NCI-H1694 (cell line): ENCODE measurements at places on chromosomes 3 and 15.

GRCh38 chr15:90701880-90702630 lies 15.1 kb upstream of the BLM start:
- DNase-seq: no peak

- DNase-seq: no peak
Observed at GRCh38 chr3:57147071-57147470, 18.1 kb downstream of the IL17RD start.

DNA sequence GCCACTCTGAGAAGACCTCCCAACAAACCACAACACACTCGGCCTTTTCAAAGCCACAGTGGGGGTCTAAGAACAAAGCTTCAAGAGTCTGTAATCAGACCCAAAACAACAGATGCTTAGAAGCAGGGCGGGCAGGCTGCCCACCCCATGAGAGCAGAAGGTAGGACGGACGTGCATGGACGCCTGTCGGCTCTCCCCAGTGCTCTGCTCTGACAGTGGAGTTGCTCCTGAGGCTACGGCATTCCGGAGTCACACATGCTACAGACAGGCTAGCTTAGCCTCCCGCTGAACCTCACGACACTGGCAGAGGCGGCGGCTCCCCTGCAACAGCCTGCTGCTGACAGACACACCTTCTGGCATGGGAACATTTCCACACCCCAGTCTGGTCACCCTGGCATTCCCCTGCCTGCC lies 33.5 kb downstream of the SLCO2A1 start:
- DNase-seq: peak; percentile 28

GRCh38 chr15:99487337-99487730 lies 78.5 kb upstream of the MEF2A start:
- no peak for DNase-seq

DNA sequence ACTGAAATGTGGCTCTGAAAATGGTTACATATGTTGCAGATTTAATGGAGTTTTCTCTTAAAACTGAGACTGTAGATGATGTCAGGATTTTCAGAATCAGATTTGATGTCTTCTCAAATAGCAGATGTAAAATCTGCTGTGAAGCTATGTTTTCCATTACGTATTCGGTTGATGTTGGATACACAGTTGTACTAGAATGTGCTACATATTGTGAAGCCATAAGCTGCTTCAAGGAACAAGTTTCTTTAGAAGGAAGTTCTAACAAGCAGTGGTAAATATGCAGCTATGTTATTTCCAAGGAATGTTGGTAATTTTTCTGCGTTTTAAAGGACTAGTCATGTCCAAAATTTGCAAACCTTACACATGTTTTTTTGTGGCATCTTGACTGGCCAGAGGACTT lies 197.7 kb downstream of the RBMS3 start:
- DNase-seq: no peak

DNA sequence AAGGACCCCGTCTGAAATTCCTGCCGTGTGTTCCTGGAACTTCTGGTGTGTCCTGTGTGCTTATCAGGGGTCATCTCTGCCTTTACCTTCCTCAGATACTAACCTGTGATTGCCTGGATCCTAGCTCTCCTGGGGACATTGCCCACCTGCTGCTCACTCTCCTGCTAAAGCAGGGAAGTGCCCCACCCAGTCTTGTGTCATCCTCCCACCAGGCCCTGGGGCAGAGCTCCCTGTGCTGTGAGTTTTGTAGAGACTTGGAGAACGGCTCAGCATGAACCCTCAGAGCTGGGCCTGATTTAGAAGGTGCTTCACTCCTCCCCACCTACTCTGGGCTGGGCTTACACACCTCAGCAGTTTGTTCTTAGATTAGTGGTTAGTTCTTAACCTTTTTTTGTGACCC lies 3.8 kb upstream of the TMEM44 start:
- DNase-seq: no peak

DNA sequence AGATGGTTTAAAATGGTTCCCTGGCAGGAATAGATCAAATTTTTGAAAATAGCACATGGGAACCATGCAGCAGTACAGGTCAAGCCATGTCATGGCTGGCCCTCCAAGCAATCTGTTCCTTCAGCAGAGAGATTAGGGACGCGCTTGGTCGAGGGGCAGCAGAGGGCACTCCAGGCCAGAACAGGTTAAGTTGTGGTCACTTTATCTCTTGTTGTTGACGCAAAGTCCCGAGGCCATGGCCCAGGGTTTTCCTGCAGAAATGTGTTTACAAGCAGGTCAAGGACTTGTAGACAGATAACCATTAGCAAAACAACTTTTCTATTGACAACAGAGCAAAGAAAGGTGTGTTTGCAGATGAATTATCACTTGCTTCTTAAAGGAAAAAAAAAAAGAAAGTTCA lies 570.0 kb upstream of the NR2F2 start:
- DNase-seq: no peak

GRCh38 chr15:82197733-82198594 lies 64.6 kb downstream of the EFL1 start:
- DNase-seq: peak; percentile 66

- no peak for DNase-seq
Observed at GRCh38 chr15:60691508-60692047, 212.6 kb upstream of the ICE2 start.

DNA sequence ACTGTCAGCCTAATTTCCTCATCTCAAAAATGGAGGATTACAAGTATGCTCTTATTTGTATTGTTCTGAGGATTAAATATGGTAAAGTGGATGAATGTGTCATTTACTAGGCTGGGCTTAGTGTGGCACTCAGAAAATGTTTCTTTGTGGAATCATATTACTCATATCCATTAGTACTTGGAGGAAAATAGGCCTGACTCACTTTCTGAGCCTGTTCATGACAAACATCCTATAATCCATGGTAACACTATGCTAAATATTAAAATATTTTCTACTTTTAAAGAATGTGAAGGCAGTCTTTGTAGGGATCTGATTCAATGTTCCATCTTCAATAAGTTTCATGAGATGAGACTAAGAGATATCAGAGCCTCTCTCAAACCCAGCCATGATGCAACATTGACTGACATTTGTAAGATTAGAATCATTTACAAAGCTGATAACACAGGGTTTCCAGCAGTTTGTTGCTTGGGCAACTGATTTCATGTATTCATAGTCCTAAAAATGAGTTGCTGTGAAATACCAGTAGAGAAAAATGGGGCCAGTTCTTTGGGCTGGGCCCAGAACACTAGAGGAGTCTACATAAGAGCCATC lies 1048.5 kb downstream of the NTRK3 start:
- DNase-seq: no peak

- DNase-seq: no peak
Observed at GRCh38 chr3:49279376-49279775, 2.3 kb upstream of the C3orf62 start.

GRCh38 chr3:184733181-184733580 lies 21.3 kb upstream of the MAGEF1 start:
- no peak for DNase-seq

DNA sequence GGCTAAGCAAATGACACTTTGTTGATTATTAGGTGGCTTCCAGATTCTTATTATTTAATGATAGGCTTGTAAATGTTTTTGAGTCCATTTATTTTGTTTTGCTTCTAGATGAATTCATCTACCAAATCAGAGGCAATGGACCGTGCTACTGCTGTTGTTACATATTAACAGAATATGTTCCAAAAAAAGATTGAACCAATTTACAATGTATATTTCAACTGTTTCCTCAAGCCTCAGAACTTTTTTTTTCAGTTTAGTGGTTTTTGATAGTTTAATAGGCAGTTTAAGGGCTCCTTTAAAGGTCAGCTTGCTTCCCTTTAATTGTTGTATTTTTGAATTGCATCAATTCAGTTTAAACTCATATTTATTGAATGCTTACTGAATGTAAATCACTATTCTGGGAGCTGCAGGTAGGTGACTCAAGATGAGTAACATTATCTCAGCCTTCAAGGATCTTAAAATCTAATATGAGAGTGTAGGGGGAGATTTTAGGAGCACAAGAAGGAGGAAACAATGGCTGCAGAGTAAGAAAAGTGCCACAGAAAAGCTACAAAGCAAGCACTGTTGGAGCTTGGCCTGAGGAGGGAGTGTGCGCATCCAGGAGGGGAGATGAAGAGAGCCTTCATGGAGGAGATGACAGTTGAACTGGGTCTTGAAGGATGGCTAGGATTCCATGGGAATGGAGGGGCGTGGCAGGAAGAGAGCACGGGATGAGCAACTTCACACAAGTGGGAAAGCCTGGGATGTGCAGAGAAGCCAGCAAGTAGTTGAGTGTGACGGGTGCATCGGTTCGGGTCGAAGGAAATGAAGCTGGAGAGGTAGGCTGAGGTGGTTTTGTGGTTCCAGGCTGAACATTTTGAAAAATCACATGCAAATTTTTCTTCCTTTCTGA lies 14.7 kb downstream of the MAP2K1 start:
- no peak for DNase-seq

DNA sequence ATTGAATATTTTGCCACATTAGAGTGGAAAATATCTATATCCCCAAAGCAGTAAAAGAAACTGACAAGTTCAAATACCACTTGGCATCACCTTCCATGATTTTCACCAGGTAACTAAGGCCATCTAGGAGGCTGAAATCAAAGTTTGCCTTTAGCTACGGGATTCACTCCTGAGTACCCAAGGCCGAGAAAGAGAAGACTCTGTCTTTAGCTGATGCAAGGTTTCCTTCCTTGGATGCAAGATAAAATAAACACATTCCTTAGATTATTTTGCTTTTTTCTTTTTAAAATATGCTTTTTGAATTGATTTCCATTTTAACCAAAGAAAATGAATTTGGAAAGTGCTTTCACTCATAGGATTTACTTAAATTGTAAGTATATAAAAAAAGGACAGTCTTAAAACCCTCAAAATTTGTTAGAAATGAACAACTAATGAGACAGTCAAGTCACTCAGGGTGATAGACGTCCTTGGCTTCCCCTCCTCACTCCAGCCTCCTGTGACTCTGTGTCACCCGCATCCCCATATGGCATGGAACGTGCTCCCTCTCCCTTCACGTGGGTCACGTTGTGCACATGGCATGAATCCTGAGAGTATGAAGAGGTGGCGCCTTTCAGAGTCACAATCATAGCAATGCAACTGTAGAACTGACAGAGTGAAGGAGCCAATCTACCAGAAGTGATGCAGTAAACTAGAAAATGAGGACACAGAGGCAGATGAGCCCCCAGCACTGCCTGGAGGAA lies 148.4 kb downstream of the RTP4 start:
- no peak for DNase-seq

DNA sequence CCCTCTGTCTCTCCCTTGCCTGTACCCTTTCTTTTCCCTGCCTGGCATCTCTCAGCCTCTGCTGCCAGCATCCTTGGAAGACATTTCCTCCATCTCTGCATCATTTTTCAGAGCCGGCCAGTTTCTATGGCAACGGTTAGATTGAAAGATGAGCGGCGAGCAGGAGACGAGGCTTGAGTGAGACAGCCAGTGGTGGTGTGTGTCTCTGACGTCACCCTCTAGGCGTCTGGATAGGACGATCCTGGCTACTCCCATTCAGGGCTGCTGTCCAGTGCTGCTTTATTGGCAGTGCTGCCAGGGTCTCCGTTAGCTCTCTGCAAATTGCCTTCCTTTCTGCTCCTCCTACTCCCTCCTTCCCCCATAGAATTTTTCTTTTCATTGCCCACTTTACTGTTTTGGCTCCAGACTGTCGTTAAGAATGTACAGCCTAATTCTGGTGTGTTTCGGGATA lies 57.9 kb downstream of the TRAK1 start:
- no peak for DNase-seq

- DNase-seq: no peak
Observed at GRCh38 chr3:50890688-50891344, 216.1 kb downstream of the DOCK3 start.

DNA sequence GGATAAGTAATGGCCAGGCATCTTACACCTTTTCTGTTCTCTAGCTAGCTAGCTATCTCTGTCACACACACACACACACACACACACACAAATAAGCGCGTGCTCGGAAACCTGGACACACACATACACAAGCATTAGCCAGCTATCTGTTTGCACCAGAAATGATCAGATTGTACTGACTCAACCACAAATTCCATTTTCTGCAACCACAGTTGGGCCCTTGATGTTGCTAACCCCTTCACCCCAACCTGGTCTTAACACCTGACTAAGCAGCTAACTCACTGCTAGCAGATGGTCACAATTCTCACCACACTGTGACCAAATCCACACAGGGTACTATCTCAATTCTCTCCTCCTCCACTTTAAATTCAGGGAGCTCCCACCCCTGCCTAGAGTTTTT lies 183.0 kb upstream of the THBS1 start:
- no peak for DNase-seq

DNA sequence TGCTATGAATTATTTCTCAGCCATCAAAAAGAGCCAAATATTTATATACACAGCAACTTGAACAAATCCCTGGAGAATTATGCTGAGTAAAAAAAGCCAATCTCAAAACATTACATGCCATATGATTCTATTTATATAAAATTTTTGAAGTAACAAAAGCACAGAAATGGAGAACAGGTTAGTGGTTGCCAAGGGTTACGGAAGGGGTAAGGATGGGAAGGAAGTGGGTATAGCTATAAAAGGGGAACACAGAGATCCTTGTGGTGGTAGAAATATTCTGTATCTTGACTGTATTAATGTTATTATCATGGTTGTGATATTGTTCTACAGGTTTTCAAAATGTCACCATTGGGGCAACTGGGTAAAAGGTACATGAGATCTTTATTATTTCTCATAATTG lies 62.3 kb upstream of the ASB14 start:
- no peak for DNase-seq

- no peak for DNase-seq
Observed at GRCh38 chr15:68794863-68795262, 25.8 kb downstream of the ANP32A start.

DNA sequence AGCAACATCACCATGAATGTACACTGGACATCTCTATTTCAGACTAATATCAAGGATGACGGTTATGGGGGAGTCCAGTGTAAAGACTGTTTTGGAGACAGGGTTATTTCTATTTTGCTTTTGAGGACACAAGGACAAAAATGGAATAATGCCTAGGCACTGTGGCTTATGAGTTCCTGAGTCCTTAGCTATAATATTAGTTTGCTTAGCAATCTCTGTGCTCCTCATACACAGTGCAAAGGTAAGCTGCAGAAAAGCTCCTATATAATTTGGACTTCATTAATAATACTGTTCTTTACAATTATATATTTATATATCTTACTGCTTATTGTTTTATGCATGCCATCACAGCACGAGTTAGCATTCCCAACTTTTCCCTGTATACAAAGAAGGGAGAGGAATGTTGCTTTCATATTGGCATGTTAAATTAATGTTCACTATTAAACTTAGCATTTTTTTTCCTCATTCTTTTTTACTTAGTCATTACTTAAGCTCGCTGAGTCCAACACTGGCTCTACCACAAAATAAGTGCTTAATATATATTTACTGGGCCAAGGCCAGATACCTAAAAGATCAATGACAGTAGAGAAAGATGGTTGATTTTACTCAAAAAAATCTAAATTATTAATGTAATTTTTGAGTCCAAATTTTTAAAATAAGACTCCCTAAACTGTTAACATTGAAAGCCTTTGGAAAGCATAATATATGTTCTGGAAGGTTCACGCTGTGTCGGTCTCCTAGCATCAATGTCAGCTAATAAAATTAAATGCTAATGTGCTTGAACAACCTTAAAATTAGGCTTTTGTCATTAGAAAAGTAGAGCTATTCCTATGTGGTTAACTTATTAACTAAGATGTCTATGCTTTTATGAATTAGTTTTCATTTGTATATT lies 13.8 kb downstream of the THBS1 start:
- no peak for DNase-seq

- no peak for DNase-seq
Observed at GRCh38 chr15:85592148-85592547, 202.6 kb downstream of the KLHL25 start.
